ENCODE measurements at places on chromosomes 16 and 17.

GRCh38 chr17:44464037-44464436, 39.2 kb downstream of the GPATCH8 start:
- DNase-seq = peak; percentile 33

DNA sequence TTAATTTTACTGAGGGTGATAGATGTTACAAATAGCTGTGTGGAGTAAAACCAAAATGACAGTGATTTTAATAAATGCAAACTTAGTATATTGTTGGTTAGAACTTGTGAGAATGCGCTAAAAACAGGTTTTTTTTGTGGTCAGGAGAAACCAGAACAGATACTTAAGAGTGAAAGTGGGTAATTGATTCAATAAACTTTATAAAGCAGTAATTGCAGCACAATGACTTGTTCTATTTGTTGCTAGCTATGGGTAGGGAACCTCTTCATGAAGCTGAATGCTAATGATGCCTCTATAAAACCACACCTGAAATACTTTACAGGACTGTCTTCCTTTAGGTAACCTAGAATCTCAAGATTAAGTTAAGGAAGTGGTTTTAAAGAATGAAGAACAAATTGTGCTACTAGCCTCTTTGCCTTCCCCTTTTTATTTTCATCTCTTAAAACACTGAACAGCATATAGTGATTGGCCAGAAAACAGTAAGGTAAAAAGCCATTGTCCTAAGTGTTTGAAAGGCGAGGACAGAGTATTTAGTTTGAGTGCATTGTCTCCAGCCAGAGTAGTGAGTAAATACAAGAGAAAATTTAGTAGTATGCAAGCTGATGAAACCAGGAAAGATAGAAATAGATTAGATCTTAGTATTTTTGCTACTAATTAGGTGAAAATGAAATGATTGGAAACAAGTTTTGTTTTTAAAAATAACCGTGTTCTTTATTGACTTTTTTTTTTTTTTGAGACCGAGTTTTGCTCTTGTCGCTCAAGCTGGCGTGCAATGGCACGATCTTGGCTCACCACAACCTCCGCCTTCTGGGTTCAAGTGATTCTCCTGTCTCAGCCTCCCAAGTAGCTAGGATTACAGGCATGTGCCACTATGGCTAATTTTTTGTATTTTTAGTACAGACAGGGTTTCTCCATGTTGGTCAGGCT, 6.0 kb downstream of the GGNBP2 start:
- no peak for DNase-seq

DNA sequence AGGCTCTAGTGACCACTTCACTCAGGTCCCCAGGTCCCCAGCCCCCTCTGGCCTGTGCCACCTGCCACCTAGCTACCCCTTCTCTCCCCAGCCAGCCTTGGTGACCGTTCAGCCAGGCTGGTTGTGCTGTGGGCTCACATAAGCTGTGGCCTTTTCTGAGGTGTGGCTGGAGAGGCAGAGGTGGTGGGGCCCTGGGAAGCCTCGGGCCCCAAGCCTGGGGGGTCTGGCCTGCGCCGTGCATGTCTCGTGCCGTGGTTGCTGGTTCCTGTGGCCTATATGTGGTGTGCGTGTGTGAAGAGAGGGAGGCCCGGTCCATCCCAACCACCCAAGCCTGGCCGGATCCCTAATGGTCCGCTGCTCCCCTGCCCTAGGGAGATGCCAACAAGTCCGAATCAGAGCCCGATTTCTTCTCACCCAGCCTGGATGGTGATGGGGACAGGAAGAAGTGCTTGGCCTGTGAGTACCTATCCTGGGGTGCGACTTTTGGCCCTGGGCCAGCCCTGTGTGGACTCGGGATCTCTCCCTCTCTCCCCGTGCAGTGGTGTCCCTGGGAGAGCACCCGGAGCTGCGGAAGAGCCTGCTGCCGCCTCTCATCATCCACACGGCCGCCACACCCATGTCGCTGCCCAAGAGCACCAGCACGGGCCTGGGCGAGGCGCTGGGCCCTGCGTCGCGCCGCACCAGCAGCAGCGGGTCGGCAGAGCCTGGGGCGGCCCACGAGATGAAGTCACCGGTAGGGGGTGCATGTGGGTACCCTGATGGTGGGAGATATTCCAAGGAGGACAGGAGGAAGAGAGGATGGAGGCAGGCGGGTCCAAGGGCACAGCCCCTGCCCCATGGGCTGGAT, 35.9 kb downstream of the CACNA1G start:
- DNase-seq = no peak

DNA sequence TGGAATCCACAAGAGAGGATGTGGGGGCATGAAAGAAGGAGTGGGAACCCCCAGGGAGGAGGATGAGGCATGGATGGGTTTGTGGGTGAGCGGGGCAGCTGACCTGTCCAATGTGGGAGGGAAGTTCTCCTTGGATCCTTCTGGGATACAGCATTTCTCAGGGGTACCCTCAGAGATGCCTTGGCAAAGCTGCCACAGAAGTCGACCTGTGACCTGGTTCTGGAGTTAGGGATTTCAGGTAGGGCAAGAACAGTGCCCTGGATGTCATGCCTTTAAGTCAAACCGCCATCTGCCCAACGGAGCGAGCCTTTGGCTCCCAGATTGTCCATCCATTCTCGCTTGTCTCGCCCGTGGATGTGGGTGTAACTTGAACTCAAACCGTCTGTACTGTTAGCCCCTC, 30.0 kb downstream of the WSCD1 start:
- no peak for DNase-seq

DNA sequence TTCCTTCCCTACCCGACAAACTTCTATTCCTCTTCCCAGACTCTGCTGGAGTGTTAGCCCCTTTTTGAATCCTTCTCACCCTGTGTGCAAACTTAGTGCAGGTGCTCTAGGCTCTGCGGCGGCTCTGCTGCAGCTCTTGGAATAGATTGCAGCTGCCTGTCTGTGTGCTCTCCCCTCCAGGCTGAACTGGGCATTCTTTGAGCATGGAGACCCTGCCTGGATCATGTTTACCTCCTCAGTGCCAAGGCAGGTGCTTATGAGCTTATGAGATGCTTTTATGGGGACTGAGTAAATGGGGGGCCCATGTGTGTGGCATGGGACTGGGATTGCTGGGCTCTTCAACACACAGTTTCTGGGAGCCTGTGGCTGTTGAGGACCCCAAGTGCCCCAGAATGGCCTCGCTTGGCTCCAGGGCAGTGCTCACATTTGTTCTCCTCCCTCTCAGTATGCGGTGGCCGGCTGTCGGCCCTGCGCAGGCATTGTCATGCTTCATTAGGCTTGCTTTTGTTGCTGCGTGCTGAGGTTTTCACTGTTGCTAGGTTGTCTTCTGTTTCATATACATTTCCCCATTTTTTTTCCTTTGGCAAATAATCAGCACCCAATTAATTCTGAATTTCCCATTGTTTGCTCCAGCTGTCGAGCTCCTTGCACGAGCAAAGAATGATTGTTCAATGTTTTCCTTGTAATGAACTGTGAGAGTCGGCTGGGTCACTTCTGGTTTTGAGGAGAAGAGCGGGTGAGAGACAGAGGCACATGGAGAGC, 185.5 kb upstream of the NLRP1 start:
- DNase-seq = no peak

DNA sequence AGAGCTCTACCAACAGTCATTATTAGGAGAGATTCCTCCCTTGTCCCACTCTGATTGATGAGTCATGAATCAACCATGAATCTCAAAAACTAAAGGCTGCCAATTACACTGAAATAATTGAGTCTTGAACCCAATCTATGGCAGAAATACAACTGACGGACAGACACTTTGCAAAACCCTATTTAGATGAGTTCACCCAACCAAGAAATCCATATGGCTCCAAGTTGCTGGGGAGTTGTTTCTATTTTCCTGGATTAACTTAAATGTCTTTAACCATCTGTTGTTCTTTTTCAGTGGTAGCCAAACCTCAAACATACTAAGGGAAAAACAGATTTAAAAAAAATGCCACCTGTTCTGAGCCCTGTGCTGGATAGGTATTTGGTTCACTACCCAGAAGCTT, 151.0 kb downstream of the SHISA9 start:
- DNase-seq = no peak

DNA sequence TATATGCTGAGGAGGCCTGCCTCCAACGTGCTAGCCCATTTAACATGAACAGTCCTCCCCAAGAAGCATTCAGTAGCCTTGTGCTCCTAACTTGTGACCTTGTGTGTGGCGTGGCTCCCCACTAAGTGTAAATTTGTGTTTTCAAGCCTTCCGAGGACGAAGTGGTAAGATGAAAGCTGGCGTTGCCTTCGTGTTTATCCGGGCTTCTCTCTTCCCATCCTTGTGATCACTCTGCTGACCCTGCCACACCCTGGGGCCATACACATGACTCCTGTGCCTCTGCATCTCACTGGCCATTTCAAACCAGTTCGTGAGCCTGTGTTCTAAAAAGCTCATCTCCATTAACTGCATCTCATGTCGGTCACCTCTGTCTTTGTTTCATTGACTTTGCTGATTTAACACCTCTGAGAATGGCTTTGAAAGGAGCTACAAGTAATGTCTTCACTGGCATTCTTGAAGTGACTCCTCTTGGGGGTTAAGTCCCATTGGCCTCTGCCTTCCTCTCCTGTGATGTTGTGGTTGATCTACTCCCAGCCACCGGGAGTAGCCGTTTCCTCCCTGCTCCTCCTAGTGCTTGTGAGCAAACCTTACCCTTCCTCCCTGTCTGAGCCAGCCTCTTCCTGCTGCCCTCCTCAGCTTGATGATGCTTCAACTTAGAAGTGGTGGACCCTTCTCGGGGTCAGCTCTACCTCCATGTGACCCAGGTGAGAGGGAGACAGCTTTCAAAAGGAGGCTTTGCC, 27.4 kb upstream of the NAGLU start:
- peak; percentile 29 for DNase-seq

GRCh38 chr17:46167826-46168569, 25.2 kb downstream of the KANSL1 start:
- DNase-seq = peak; percentile 89

- peak; percentile 43 for DNase-seq
These were observed 59.0 kb downstream of the PHKB start for GRCh38 chr16:47519996-47520679.

DNA sequence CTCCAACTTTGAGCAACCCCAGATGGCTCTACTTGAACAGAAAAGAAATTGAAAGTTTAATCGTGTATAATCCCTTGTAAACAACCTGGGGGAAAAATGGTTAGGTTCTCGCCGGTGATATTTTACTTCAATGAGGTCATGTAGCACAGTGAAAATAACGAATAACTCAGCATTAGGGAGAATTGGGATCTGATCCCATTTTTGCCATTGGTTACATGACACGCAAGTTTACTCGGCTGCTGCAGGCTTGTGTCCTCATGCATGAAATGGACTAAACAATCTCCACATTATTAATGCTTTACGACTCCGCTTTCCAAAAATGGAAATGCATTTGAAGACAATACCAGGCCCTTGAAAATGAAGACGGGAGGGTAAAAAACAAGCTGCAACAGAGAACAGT, 45.5 kb upstream of the LRRC37A3 start:
- DNase-seq = peak; percentile 16

- DNase-seq = peak; percentile 92
These were observed 38.3 kb downstream of the TBX4 start for GRCh38 chr17:61490540-61490975.

DNA sequence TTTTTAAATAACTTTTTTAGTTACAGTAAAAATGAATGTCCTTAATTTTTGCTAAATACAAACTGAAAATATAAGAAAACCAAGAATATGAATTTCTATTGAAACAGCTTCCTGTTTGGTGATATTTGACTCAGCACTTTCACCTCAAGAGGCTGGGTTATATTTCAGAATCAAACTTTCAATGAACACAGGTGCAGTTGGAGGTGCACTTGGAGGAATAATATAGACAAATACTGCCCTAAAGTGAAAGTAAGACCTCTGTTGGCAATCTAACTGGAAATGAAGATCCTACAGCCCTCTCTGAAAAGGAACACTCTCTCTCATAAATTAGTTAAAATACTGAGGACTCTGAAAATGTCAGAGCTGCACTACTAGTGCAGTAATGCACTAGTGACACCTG, 106.2 kb downstream of the BRIP1 start:
- no peak for DNase-seq

DNA sequence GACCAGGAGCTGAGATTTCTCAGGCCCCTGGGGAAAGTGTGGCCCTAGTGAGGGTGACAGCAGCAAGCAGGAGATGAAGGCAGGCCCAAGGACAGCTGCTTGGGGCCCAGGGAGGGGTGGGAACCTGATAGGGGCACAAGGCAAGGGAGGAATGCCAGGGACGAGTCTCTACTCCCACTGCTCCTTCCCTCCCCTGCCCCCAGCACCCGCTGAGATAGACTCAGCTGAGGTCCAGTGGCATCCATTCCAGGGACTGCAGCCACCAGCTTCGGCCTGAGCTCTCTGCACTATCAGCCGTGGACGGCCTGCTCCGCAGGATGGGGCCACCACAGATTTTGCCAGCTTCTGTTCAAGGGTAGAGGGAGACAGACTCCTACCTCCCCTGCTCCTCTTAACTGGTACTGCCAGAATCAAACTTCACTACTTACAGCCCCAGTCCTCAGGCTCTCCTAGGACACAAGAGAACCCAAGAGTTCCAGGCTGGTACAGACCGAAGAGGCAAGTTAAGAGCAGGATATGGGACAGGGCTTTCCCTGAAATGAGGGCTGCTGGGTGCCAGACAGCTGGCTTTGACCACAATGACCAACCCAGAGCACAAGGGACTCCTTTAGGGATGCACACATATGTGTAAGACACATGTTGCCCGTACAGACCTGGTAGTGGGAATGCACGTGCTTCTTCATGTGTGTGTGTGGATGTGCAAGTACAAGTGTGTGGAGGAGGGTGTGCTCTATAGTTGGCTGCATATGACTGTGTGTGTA, 5.5 kb downstream of the CACNB1 start:
- DNase-seq = no peak

GRCh38 chr17:49851387-49852291, 3.8 kb upstream of the TAC4 start:
- DNase-seq = peak; percentile 65

DNA sequence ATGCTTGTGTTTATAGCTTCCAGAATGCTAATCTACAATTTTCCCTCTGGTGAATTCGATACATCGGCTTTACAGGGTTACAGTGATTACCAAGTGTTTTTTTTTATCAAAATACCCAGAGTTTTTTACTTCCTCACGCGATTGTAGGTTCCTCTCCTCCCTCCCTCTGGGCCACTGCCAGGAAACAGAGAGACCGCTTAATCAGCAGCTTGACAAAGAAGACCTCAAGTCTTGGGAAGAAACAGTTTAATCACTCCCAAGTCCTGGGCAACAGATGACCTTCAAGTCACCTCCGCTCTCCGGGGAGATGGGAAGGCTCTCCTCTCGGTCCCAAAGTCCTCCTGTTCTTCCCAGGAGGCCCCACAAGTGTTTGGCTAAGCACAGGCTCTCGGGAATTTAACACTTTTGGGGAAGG, 23.5 kb downstream of the SMTNL2 start:
- peak; percentile 70 for DNase-seq

DNA sequence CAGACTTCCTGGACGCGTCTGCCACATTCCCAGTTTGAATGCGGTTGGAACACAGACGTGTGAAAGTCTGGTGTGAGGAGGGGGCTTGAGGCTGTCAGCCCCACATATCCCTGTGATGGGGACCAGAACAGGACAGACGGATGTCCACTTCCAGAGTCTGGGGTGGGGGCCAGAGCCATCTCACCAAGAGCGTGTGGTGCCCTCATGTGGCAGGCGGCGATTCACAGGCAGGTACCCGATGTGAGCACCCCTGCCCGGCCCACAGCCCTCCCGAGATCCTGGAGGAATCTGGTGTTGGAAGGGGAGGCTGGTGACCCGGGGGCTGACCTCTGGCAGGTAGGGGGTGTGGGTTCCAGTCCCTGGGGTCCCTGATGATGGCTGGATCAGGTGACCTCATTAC, 51.5 kb downstream of the ENGASE start:
- DNase-seq = no peak
